Islet precursor cell (in vitro differentiated cells): ENCODE measurements at places on chromosomes 5 and 9.

GRCh38 chr5:97266576-97266975 lies 83.5 kb upstream of the RIOK2 start:
- no peak for DNase-seq

DNA sequence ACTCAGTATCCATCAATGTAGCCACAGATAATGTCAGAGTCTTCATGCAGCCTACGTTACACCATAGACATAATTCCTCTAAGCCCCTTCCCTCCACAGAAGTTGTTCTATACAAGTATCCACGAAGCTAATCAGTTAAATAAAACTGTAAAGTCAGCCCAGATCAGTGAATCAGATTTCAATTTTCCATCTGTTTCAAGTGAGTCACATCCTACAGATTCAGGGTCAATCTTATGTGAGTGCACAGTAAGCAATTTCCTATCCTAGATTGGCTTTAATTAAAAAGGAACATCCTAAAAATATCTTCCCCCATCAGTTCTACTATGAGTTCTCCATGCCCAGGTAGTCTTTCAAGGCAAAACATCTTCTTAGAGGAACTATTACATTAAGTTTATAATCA lies 402.5 kb downstream of the EFNA5 start:
- no peak for DNase-seq

GRCh38 chr5:41527201-41527779 lies 16.9 kb upstream of the PLCXD3 start:
- DNase-seq = peak; percentile 98

- DNase-seq = no peak
Measured at GRCh38 chr9:123702483-123702882, 227.4 kb downstream of the DENND1A start.

- no peak for DNase-seq
Measured at GRCh38 chr5:10338686-10339057, 14.8 kb upstream of the MARCHF6 start.

DNA sequence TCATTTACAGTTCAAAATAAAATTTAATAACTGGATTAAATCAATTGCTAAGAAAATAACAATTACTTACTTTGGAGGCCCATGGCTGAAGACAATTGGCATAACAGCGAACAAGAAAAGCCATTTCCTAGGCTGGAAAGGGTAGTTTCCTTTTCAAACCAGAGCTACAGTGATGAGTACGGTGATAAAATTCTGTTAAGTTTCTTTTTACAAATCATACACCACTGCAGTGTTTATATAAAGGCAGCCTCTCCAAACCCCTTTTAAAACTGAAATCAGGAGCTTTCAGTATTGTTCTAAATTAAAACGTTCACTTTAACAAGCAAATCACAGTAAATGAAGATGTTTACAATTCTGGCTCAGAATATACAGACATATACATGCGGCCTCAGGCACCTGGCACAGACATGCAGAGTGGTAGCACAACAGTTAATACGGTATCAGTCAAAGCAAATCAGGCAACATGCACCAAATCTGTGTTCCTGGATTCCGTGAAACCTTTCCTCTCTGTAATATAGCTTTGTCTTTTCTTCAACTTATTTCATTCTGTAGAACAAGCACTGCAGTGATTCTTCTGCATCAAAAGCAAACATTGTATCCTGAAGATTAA lies 102.9 kb downstream of the RAPGEF6 start:
- DNase-seq = no peak

DNA sequence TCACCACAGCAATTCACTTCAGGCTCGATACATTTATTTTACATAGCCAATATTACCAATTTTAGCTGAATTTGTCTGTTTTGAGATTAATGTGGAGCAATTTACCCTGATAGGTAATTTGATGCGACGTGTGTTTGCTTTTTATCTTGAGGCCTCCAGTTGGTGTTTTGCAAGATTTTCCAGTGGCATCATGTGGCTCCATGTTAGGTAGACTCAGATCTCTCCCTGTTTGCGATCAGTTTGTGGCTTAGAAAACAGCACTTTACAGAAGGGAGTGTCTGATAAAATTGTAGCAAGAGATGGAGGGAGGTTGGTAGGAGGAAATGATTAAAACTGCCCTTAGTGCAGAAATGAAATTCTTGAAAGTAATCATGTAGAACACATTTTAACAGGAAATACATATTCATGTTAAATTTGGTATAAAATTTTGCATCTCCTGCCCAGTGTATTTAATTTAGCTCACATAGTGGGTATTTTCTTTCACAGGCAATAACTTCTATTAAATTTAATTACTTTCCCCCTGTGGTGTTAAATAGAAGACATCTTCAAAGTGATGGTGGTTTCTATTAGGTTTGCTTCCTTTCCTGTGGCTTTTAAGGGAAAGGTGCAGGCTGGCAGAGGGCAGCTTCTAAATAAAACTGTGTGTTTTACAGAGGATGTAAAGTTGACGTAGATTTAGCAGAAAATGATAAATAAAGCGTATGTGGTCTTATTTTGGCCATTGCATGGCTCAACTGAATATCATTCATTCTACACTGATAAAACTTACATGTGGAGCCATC lies 135.8 kb downstream of the KDM4C start:
- DNase-seq = no peak

- peak; percentile 93 for DNase-seq
Measured at GRCh38 chr5:75055727-75056144, 3.4 kb upstream of the GCNT4 start.

DNA sequence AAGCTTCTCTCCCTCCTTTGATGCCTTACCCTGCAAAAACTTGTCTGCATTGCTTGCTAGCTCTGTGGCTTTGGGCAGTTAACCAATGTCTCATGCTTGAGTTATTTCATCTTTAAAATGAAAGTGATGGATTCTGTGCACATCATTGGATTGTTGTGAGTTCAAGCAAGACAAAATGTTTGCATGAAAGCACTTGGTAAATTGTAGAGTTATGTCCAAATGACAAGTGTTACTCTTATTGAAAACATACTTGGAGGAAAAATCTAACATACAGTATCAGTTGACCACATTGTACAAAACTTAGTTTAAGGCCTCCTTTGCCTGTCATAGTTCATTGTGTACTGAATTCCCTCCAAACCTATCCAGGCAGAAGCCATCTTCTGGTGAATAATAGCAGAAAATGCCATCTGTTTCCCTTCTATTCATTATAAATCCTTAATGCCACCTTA lies 30.0 kb downstream of the TGFBR1 start:
- no peak for DNase-seq

GRCh38 chr9:13817754-13818278 lies 496.1 kb downstream of the NFIB start:
- DNase-seq = no peak

DNA sequence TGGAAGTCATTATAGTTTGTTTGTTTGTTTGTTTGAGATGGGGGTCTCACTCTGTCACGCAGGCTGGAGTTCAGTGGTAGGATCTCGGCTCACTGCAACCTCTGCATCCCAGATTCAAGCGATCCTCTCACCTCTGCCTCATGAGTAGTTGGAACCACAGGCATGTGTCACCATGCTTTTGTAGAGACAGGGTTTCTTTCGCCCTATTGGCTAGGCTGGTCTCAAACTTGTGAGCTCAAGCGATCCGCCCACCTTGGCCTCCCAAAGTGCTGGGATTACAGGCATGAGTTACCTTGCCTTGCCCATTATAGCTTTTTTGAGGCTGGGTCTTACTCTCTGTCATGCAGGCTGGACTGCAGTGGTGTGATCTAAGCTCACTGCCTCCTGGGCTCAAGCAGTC lies 28.8 kb downstream of the NSD1 start:
- DNase-seq = peak; percentile 63

GRCh38 chr5:67115817-67116216 lies 80.8 kb downstream of the CD180 start:
- no peak for DNase-seq

- DNase-seq = no peak
Measured at GRCh38 chr5:121377461-121377860, 474.2 kb upstream of the FTMT start.

- peak; percentile 60 for DNase-seq
Measured at GRCh38 chr9:110874963-110875674, 163.2 kb downstream of the LPAR1 start.

- DNase-seq = peak; percentile 84
Measured at GRCh38 chr5:93621327-93621798, 38.3 kb downstream of the NR2F1 start.

DNA sequence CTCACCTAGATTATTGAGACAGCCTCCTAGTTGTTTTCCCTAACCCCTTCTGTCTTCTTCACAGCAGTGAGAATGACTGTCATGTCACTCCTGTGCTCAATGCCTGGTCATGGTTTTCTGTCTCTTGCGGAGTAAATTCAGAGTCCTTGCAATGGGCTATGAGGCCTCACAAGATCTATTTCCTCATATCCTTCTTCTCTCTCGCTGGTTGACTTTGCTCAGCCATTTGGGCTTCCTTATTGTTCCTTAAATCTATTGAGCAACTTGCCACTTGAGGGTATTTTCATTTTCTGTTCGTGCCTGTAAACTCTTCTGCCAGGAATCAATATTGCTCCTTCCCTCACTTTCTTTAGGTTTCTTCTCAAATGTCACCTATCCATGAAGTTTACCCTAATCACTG lies 9.0 kb downstream of the PPP3R2 start:
- DNase-seq = no peak

- DNase-seq = peak; percentile 73
Measured at GRCh38 chr5:56346741-56347535, 113.8 kb upstream of the ANKRD55 start.

- DNase-seq = peak; percentile 72
Measured at GRCh38 chr5:157266286-157267007, 524 bp downstream of the CYFIP2 start.

- no peak for DNase-seq
Measured at GRCh38 chr9:113858282-113858681, 17.8 kb upstream of the ZNF618 start.

- no peak for DNase-seq
Measured at GRCh38 chr5:175800656-175801081, 70.7 kb upstream of the CPLX2 start.

DNA sequence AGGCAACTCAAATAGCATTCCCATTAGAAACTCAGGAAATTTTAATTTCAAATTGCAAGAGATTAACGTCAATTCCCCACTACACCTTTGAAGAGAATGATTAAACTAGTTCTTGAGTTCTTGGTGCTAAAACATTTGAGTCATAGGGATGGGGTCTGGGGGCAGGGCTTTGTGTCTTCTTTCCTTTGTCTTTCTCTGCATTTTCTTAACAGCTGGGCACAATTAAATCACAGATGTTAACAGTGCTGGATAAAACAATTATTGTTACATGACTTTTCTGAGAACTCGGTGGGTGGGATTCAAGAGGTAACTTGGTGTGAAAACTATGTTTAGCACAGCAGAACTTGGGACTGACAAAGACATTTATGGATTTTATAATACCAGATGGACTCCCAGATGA lies 351.9 kb upstream of the TNC start:
- no peak for DNase-seq

DNA sequence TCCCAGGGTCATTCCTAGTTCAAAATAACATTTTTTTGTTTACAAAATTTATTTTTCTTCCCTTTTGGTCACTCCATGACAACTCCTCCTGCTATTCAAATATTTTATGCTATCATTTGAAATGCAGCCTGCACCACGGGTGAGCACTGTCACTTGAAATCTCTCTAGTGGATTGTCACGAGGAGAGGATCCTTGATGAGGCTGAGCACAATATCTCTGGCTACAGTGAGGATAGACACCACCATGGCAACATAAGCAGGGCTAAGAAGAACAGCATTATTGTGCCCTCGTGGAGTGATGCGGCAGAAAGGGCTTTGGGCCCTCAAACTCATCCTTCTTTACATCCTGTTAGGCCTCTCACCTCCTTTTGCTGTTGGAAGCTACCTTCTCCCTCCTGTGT lies 321.9 kb downstream of the RAB3C start:
- no peak for DNase-seq

GRCh38 chr9:35517552-35518224 lies 27.8 kb downstream of the RUSC2 start:
- no peak for DNase-seq

- no peak for DNase-seq
Measured at GRCh38 chr5:170248172-170248930, 15.6 kb downstream of the C5orf58 start.

DNA sequence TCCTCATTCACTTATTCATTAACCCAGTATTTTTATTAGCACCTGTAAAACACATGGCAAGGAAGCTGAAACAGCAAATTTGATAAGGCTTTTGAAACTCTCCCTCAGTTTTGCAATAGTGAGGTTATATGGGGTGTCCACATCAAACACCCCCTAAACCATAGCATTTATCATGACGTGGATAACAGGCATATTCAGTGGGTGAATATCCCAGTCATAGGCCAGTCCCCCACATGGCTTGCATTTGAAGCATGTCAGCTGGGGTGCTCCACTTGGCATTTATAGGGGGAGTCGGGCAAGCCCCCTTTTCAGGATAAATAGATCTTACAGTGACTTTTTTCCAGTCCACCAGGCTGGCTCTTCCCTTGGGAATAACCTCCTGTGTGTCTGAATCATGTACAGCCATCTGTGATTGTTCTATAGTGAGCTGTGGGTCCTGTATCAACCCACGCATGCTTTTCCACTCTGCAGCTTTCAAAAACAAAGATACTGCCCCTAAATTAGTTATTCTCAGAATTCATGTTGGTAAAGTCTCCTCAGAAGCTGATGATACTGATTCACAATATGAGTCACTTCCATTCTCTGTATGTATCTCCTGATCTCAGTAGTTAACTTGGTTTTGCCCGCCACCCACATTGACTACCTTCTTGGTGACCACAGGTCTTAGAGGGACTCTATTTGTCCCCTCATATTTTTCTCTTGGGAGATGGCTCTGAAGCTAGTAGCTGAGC lies 84.4 kb upstream of the SPIN1 start:
- DNase-seq = no peak

GRCh38 chr5:95963650-95964410 lies 2.2 kb upstream of the ELL2 start:
- DNase-seq = no peak

DNA sequence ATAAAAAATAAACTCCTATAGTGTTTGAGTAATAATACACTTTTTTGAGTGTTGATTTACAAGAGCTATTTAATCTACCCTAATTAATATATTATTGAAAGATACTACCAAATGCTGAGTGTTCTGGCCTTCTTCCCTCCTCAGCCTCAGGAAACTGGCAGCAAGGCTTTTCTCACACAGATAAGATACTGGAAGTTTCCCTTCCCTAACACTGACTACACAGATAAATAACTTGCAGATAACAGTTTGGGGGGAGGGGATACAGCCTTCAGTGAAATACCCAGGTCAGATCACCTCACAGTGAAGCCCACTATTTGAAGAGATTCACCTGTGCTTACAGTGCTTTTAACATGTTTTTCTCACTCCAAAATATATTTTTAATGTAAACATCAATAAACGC lies 1.6 kb upstream of the NIPSNAP3A start:
- DNase-seq = no peak

DNA sequence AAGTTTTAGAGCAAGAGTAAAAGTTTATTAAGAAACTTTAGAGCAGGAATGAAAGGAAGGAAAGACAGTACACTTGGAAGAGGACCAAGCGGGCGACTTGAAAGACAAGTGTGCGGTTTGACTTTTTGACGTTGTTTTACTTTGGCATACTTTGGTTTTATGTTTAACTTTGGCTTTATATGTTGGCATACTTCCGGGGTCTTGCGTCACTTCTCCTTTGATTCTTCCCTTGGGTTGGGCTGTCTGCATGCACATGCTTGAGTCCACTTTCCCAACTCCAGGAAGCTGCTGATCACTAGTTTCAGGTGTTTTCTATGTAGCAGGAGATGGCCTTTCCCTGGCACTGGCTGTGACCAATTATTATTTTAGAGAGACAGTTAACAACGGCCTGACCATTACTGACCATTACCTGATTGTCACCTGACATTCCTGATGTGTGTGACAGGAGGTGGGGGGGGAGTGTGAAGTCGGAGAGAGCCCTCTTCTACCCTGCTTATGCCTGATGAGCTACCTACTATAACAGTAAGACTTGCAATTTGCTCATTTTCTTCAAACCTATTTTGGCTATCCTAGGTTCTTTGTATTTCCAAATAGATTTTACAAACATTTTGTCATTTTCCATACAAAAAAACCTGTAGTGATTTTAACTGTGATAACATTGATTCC lies 45.5 kb downstream of the TNFSF8 start:
- DNase-seq = no peak
